Pancreas (tissue), 10 donors: ENCODE measurements at places on chromosomes 1 and 21.

DNA sequence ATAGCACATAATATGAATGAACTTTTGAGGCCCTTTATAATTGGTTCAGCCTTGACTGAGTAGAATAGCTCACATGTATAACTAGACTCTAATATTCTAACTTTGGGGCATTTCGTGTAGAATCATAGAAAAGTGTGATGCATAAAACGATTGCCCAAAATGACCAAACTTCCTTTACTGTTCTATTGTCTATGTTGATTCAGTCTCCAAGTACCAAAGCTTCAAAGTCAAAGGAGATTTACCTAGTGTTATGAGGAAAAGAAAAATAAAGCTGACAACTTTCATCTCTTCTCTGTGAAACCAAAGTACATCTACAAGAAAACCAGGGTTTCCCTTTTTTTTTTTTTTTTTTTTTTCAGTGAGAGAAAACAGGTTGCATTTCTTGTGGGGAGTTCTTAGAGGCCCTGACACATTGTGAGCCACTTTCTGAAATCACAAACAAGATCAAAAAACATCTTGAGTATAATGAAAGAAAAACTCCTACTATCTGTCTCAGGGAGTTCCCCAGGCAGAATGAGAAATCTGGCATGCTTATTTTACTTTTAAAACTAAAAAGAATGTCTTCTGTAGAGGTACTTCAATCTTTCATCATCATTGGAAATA lies 183.4 kb downstream of the TNFSF18 start:
- no peak overlapping the region for H3K27ac ChIP-seq
- no peaks in the 10 kb centered on the region for H3K36me3 ChIP-seq
- H3K4me1 ChIP-seq: no peaks in the 10 kb centered on the region
- no peaks in the 10 kb centered on the region for H3K27me3 ChIP-seq
- no peak for DNase-seq

- peak overlapping the region; percentile 80 for H3K27ac ChIP-seq
- no peaks in the 10 kb centered on the region for H3K36me3 ChIP-seq
- H3K4me1 ChIP-seq: peaks cover 13% of the 10 kb centered on the region
- H3K4me3 ChIP-seq: no peak overlapping the region
Observed at GRCh38 chr1:207006914-207007313, 25.6 kb downstream of the C1orf116 start.

GRCh38 chr1:162856260-162856659 lies 4.7 kb downstream of the CCDC190 start:
- no peak overlapping the region for H3K4me3 ChIP-seq
- H3K4me1 ChIP-seq: no peaks in the 10 kb centered on the region
- no peak overlapping the region for H3K27ac ChIP-seq
- H3K36me3 ChIP-seq: no peaks in the 10 kb centered on the region
- H3K27me3 ChIP-seq: no peaks in the 10 kb centered on the region
- no peak for DNase-seq

GRCh38 chr1:20846461-20847374 lies 59.6 kb upstream of the HP1BP3 start:
- no peaks in the 10 kb centered on the region for H3K4me1 ChIP-seq
- no peaks in the 10 kb centered on the region for H3K27me3 ChIP-seq
- H3K36me3 ChIP-seq: peaks cover 6% of the 10 kb centered on the region
- H3K27ac ChIP-seq: peak overlapping the region; percentile 13
- no peak overlapping the region for H3K4me3 ChIP-seq

DNA sequence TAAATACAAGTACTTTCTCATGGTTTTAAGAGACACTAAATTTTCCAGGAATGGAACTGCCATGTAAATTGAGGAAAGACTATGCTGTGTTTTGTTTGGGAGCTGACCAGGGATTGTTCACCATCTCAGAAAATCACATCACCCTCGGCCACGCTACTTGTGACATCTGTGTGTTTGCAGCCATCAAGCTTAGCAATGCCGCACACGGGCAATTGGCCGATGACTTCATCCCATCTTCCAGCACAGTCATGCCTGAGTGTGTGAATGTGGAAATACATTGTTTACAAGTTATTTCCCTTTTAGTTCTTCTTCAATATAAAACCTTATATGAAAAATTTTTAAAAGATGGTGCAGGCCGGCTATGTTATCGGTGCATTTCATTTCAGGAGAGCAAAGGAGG lies 121.6 kb downstream of the GLIS1 start:
- H3K27ac ChIP-seq: no peak overlapping the region
- H3K4me1 ChIP-seq: no peaks in the 10 kb centered on the region
- no peaks in the 10 kb centered on the region for H3K36me3 ChIP-seq
- H3K27me3 ChIP-seq: no peaks in the 10 kb centered on the region

DNA sequence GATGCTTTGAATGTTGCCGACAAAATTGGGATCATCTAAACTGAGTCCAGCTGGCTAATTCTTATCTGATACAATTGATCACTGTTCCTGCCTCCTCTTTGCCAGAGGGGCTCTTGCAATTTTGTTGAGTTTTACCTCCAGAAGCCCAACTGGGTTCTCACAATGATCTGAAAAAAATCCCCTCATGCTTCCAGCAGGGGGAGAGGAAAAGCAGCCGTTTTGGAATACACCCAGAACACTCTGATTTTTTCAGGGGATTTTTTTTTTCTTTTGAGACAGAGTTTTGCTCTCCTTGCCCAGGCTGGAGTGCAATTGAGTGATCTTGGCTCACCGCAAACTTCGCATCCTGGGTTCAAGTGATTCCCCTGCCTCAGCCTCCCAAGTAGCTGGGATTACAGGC lies 13.9 kb upstream of the RERE start:
- no peaks in the 10 kb centered on the region for H3K36me3 ChIP-seq
- H3K4me1 ChIP-seq: no peaks in the 10 kb centered on the region
- H3K4me3 ChIP-seq: no peak overlapping the region
- H3K27ac ChIP-seq: no peak overlapping the region
- H3K27me3 ChIP-seq: no peaks in the 10 kb centered on the region
- DNase-seq: no peak

GRCh38 chr1:55593298-55593697 lies 378.1 kb upstream of the USP24 start:
- no peaks in the 10 kb centered on the region for H3K36me3 ChIP-seq
- H3K27me3 ChIP-seq: no peaks in the 10 kb centered on the region
- no peaks in the 10 kb centered on the region for H3K4me1 ChIP-seq
- no peak for DNase-seq
- H3K4me3 ChIP-seq: no peak overlapping the region

- H3K27me3 ChIP-seq: no peaks in the 10 kb centered on the region
- no peak for DNase-seq
- peaks cover 11% of the 10 kb centered on the region for H3K4me1 ChIP-seq
- no peak overlapping the region for H3K27ac ChIP-seq
Observed at GRCh38 chr1:10696977-10697376, 99.5 kb downstream of the CASZ1 start.

GRCh38 chr1:161127649-161128048 lies 4.8 kb downstream of the DEDD start:
- no peak overlapping the region for H3K4me3 ChIP-seq
- peaks cover 10% of the 10 kb centered on the region for H3K36me3 ChIP-seq
- no peak for DNase-seq
- no peaks in the 10 kb centered on the region for H3K27me3 ChIP-seq
- no peaks in the 10 kb centered on the region for H3K4me1 ChIP-seq

DNA sequence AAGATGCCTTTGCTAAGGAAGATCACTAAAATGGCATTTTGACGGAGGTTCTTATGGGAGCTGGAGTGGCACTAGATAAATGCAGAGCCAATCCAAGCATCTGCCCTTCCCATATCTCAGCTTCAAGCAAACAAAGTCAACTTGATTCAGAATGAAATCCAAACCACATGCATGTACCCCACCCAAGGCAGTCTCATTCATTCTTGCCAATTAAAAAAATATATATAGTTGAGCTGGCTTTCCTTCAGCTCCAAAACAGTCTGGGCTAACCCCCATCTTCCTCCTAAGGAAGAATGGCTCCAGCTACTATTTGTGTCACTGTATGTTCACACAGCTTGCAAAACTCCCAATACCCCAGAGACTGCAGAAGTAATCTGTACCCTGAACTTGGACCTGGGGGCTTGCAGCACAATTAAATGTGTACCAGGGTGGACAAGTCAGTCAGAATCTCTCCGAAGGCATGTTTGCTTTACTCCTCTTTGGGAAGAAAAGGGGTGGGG lies 35.4 kb downstream of the GPR3 start:
- no peak for DNase-seq
- no peaks in the 10 kb centered on the region for H3K27me3 ChIP-seq
- H3K36me3 ChIP-seq: no peaks in the 10 kb centered on the region
- no peak overlapping the region for H3K4me3 ChIP-seq
- H3K27ac ChIP-seq: no peak overlapping the region

DNA sequence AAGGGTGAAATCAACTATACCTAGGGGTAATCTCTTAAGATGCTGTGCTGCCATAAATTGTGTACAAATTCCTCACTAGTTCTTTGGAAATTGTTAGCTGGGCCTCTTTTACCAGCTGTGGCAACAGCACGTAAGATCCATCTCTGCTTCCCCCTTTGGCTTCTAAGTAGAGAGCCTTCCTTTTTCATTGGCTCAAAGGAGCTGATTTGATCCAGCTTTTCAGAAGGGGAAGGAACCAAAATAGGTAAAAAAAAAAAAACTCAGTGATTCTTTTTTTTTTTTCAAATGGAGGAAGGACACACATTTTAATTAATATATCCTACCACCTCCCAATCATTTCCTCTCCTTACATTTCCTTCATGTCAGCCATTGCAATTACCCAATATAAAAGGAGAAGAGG lies 4.0 kb upstream of the RCAN1 start:
- H3K4me3 ChIP-seq: no peak overlapping the region
- H3K27me3 ChIP-seq: no peaks in the 10 kb centered on the region
- no peaks in the 10 kb centered on the region for H3K36me3 ChIP-seq
- no peak overlapping the region for H3K27ac ChIP-seq

GRCh38 chr1:73066866-73067265 lies 784.5 kb upstream of the NEGR1 start:
- no peak overlapping the region for H3K4me3 ChIP-seq
- H3K27ac ChIP-seq: no peak overlapping the region
- no peaks in the 10 kb centered on the region for H3K27me3 ChIP-seq
- H3K4me1 ChIP-seq: no peaks in the 10 kb centered on the region
